HFF-Myc (cell line): ENCODE measurements at places on chromosomes 5 and 9.

- DNase-seq, result no peak
These were observed 12.8 kb downstream of the TRAF1 start for GRCh38 chr9:120913647-120914264.

- DNase-seq, result no peak
These were observed 49.4 kb upstream of the SLC25A51 start for GRCh38 chr9:37953206-37953774.

- no peak for DNase-seq
These were observed 25.1 kb downstream of the CRB2 start for GRCh38 chr9:123380852-123381705.

- no peak for DNase-seq
These were observed 169.4 kb downstream of the TLE1 start for GRCh38 chr9:81519816-81520495.

DNA sequence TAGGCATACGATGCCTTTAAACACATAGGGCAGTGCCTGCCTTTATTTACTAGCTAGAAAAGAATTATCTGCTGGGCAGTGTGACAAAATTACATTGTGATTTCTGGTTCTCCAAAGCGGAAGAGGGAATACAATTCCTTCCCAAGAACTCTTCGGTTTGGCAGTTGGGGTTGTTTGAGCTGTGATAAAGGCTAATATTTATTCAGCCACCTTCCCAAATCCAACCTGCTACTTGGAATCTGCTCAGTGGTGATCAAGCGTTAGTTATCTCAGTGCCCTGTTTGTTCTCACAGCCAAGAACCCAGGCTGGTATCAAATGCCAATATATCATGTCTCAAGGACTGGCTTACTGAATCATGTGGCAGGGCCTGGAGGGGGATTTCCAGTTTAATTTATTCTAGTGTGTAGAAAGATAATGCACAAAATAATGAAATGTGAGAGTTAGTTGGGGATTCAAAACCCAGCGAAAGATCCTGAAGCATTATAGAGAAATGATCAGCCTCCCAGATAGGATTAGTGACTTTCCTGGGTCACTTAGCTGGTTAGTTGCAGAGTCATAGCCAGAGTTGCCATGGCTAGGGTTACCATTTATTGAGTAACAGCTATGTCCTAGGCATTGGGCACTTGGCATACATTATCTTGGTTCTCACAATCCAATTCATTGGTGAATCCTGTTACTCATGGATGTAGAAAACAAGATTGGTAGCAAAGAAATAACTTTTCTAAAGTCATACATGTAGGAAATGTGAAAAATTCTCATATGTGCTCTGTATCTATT is 457.0 kb upstream of the KLF4 start:
- no peak for DNase-seq

DNA sequence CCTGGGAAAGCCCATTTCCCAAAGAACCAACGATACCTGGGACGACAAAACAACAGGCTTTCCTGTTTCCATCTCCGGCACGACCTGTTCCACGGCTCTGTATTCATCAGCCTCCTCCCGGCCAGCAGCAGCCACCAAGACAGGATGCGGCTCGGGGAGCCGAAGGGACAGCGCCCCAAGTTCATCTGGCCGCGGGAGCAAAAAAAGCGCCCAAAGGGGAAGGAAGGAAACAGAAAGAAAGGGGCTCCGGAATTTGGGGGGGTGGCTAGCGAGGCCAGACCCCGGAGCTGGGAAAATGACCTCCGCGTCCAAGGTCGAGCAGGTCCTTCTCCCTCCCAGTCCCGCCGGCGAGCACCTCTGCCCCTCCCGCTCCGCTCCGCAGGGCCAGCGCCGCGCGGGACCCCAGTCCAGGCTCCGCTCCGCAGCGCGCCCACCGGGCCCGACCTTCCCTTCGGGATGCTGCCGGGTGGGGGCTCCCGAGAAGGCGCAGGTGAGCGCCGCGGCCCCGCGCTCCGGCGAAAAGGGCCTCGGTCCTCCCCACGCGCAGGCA is 608 bp downstream of the ELOVL7 start:
- no peak for DNase-seq
